Heart right ventricle (tissue), 16 donors: ENCODE measurements at places on chromosomes 11 and 22.

- DNase-seq: no peak
Measured at GRCh38 chr11:123677510-123677909, 23.1 kb upstream of the SCN3B start.

DNA sequence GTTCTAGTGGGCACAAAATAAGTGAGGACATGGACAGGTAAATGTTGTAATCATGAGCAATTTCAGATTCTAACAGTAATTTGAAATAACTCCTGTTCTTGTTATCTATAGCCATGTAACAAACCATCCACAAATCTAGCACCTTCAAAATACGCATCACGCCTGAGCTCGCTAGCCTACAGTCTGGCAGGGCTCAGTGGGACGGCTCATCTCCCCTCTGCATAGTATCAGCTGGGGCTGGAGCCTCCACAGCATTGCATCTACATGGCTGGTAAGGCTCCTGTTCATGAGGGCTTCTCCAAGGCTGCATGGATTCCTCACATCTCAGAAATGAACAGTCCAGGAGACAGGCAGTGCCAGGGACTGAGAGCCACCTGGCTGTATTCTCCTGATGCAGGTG is 112.6 kb downstream of the KCNQ1 start:
- DNase-seq: no peak

- no peak for DNase-seq
Measured at GRCh38 chr22:44685384-44686056, 16.5 kb upstream of the PRR5 start.

GRCh38 chr22:39080052-39080762 is 3.1 kb downstream of the APOBEC3G start:
- no peak for DNase-seq
